ENCODE measurements at places on chromosomes 3 and 15.

DNA sequence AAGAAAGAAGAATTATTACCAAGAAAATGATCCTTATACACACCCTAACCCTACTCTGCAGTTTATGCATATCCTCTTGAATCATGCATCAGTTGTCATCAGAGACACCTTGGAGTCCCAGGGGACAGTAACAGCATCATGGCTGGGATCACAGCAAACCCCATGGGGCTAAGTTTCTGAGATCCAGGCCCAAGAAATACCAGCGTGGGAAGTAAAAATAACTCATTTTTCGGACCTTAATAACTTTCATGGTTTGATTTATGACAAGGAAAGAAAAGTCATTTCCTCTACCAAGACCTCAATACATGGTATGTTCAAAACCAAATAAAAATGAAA, 38.8 kb upstream of the B3GNT5 start:
- DNase-seq: no peak

DNA sequence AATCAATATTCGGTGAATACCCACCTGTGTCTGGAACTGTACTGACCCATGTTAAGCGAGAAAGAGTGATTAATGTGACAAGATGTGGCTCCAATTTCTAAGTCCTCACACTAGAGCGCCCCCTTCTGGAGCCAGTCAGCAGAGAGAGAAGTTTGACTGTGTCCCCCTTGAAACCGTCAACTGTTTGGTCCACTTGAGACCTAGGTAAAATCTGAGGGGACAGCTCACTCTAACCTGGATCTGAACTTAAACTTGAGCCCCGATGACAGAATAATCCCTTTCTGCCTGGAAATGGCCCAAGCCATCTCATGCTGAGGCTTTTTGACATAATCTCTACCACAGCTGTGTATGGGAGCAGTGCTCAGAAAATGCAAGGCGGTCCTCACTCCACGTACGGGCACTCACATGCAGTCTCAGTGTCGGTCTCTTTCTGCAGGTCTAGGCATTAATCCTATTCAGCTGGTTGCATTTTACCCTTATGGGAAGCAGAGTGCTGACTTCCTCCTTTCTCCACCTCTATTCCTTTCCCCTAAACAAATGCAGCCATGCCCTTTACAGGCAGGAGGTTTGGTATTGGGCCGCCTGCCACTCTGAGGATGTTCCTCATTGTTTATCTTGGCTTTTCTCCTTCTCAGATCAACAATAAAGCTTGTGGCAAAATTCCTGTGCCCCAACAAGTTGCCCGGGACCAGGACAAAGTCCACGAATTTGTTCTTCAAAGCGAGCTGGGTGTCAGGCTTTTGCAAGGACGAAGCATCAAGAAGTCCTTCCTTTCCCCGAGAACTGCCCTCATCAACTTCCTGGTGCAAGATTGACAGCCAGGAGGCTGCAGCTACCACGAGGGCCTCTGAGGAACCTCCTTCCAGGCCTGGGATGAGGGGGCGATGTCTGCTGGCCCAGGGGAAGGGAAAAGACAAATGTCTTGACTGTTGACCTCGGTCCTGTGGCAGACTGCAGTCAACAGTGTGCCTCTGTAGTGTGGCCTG, 47.5 kb upstream of the LIMD1 start:
- DNase-seq: peak; percentile 66

- DNase-seq: no peak
Measured at GRCh38 chr3:102570511-102570910, 135.7 kb downstream of the ZPLD1 start.

DNA sequence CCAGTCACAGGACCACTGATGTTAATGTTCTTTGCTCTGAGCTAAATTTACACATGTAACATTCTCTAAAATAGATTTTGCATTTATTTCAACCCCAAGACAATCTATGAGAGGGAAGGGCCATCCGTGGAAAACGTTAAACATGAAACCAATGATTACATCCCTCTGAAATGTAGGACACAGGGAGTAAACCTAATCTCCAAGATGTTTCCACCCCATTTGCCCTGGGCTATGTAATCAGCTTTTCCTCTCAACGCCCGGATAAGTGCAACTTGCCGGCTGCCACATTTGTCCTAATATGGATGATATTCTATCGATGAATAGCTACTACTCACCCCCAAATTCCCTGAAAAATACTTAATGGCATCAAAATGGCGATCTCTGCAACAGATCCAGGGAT, 6.4 kb upstream of the FMN1 start:
- DNase-seq: no peak

GRCh38 chr3:52998771-52999513, 46.9 kb downstream of the SFMBT1 start:
- DNase-seq: no peak

DNA sequence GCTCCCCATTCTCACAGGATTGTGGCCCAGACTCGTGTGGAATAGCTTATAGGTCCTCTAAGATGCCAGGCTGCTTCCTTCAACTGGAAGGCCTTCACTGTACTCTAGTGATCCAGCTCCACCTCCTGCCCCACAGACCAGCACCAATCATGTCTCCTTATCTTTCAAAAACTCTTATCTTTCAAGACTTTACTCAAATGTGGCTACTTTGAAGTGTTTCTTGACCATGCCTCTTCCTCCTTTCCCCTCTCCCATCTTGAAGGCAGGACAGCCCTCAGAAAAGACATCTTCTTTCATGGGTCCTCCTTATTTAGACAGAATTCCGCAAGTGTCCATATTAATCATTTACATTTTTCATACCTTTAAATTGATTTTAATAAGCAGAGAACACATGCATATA, 142.3 kb downstream of the CHST2 start:
- peak; percentile 15 for DNase-seq

GRCh38 chr3:120604784-120605183, 8.6 kb downstream of the NDUFB4 start:
- no peak for DNase-seq

GRCh38 chr3:100297784-100298183, 36.8 kb upstream of the NIT2 start:
- no peak for DNase-seq

DNA sequence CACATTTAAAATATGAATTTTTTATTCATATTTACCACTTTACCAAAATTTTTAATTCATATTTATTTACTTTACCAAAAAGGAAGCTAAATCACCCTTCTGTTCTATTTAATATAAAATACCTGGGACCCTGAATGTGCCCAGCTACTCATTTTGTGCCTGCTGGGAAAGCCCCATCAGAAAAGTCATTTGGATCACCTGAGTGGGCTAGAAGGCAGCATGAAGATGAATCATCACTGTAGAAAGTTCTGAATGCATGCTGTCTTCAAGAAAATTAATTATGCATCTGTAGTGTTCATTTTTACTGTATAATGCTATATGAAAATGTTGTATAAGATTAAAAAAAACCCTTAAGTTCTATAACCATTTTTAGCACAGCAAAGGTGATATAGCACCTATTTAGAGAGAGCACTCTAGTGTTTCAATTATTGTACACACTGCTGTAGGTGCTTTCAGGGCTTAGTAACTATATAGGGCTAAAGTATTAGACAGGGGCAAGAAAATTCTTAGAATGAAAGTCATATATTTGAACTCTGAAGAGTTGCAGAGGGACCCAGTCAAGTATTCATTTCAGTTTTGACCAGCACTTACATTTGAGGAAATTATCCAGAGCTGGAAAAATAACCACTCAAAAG, 175.1 kb downstream of the NFKBIZ start:
- no peak for DNase-seq

DNA sequence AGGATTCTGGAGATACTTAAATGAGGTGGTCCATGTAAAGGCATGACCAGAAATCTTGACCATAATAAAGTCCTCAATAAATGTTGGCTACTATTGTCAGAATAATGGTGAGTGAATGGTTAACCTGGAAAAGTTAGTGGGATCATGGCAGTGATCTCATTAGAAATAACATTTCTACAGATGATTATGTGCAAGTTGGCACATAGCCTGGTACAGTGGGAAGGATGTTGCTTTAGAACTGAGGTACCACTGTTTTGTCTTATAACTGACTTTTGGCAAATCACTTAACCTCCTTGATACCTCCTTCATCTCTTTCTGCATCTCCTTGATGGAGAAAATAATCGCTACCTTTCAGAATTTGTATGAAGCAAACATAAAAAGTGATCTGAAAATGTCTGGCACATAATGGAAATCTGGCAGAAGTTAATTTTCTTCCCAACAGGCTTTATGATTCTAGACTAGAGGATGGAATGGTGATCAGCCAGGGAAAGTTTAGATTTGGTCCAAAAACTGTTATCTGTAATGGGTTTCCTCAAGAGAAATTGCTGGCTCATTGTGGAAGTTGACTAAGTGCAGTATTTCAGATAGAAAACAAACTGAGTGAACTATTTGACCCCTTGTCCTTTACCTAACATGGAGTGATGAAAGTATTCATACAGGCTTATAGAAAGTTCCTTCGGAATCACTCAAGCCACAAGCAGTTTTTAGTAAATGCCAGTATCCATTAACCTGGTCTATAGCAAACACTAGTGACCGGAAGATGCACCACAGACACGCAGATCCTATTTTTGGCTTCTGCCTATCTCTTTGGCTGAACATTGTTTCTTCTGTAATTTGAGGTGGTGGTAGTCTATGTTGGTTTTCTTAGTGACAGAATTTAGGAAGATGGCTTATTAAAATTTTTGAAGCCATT, 449.6 kb upstream of the TGFBR2 start:
- no peak for DNase-seq

GRCh38 chr3:127368186-127369032, 80.6 kb upstream of the PRR20G start:
- DNase-seq: no peak

GRCh38 chr3:72031581-72031980, 246.6 kb upstream of the PROK2 start:
- DNase-seq: no peak

Measured in activated CD8-positive, alpha-beta memory T cell treated with anti-CD3 and anti-CD28 coated beads for 24 hours (primary cell).